ENCODE measurements at places on chromosomes 4 and X.

DNA sequence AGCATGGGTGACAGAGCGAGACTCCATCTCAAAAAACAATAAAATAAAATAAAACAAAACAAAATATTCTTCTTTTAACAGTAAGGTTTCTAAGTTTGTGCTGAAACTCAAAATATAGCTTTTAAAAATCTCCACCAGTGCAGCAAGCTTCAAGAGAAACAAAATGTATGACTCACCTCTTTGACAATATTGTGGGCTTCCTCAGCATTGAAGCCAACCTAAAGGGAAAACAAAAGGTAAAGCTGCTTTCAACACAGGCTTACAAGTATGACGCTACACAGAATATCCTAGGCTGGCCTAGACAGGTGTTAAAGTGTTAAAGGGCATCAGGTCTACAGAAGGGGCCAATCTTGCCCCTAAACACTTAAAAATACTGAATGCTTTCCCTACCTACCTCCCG, 1.2 kb downstream of the DYNLT3 start:
- peak; percentile 73 for DNase-seq

DNA sequence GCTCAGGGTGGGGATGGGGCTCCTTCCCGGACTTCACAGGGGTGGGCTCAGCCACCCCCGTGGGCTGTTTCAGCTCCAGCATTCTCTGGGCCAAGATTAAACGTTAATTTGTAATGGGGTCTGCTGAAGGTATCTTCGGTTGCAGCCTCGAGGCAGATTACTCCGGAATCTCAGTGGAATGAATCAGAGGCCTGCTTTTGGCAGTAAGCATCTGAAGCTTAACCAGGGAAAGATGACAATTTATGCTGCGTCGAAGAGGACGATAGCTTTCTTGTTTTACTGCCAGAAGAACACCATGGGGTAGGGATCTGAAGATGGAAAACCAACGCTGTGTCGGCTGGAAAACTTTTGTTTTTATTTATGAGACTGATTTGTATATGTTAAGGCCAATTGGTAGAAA, 129.2 kb upstream of the MSX1 start:
- no peak for DNase-seq

GRCh38 chr4:100248476-100248875, 58.2 kb upstream of the DDIT4L start:
- no peak for DNase-seq

DNA sequence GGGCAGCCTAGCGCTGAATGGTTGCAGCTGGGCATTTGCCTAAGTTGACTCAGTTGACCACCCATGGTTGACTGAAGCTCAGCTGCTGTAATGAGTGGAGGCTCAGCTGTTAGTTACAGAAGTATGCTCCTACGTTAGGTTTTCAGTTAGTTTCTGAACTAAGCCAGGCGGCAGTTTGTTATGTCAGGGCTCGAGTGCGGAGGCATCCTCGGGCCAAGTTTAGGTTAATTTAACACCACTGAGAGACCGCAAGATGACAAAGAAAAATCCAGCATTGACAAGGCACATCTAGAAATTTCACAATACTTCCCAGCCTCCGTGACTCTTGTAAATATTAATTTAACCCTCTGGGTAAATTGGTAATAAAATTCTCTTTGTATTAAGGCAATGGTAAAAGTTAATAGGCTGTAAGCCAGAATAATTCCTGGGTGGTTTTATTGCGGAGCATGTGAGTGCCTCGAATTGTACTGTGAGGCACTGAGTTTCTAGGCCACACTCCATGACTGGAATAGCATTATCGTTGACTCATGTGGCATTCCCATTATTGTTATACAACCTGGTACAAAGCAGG, 33.1 kb upstream of the CDKN2AIP start:
- DNase-seq, result peak; percentile 61

GRCh38 chrX:115399306-115399705, 109.8 kb downstream of the LUZP4 start:
- DNase-seq, result no peak

DNA sequence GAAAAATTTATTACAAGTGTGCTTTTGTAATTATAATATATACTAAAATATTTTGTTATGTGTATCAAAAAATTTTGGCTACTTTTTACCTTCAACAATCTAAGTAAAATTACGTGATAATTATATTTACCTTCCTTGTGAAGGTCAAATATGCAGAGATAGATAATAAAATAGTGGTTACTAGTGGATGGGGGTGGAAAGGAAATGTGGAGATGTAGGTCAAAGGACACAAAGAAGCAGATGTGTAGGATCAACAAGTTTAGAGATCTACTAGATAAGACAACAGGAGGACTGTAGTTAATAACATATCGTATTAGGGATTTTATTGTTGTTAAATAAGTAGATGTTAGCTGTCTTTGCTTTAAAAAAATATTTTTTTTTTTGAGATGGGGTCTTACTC, 21.3 kb downstream of the HERC5 start:
- DNase-seq, result no peak

DNA sequence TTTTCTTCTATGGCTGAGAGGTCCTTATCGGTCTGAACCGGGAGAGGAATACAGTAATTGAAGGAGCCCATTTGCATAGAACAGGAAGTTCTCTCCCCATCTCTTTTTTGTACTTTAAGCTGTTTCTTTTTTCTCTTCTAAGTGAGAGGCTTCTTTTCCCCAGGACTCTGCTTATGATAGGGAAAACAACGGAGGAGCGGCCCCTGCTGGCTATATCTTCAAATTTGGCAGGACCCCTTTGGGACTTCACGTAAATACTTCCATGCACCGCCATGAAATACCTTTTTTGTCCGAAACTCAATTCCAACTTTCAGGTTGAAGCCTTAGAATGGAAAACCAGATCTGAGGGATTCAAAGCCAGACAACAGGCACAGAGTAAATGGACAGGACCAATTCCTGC, 1153.0 kb upstream of the INTU start:
- DNase-seq, result no peak

- no peak for DNase-seq
These were observed 55.4 kb downstream of the HUWE1 start for GRCh38 chrX:53631156-53631555.

DNA sequence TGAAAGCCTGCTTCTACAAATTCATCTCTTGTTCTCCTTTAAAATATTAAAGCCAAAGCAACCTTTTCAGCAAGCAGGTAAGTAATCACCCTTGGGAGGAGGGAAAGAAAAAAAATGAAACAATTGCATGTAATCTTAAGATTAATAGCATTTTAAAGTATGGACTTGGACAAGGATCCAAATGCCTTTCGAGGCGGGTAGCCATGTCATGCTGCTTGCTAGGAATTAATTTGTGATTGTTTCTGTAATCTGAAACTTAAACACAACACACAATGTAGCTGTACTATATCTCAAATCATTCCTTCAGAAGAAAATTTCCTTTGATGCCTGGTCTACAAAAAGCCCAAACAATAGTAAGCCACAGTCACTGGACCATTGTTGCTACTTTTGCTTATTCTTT, 112.4 kb upstream of the CBR4 start:
- DNase-seq, result no peak

DNA sequence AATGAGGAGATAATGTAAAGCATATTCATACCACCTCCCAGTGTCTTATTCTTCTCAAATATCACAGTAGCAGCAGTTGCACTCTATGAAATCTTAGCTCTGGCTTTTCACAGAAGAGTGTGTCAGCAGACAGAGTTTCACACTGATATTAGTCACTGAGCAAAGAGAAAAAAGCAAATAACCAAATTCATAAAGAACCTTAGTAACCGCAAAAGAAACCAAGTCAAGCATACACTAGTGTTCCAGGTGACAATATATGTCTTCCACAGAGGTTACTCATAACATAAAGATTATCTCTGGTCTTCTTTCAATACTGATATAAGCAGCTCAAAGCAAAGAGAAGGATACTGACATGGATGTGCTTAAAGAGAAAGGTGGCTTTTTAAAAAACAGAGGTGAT, 181.7 kb upstream of the EDNRA start:
- peak; percentile 8 for DNase-seq

- no peak for DNase-seq
These were observed 6.7 kb upstream of the FSTL5 start for GRCh38 chr4:162170509-162170908.

GRCh38 chr4:5952975-5953951, 60.4 kb upstream of the CRMP1 start:
- no peak for DNase-seq

- DNase-seq, result no peak
These were observed 1066.8 kb upstream of the ADGRL3 start for GRCh38 chr4:60133375-60133774.

GRCh38 chr4:24471486-24472160, 112.7 kb downstream of the DHX15 start:
- DNase-seq, result no peak

GRCh38 chrX:107226757-107227156, 20.3 kb downstream of the DNAAF6 start:
- DNase-seq, result no peak

GRCh38 chr4:155741546-155741945, 17.3 kb upstream of the GUCY1B1 start:
- DNase-seq, result no peak

- no peak for DNase-seq
These were observed 55.8 kb upstream of the MAGEB10 start for GRCh38 chrX:27751976-27752375.

GRCh38 chrX:150841456-150842197, 56.8 kb downstream of the CD99L2 start:
- peak; percentile 27 for DNase-seq

DNA sequence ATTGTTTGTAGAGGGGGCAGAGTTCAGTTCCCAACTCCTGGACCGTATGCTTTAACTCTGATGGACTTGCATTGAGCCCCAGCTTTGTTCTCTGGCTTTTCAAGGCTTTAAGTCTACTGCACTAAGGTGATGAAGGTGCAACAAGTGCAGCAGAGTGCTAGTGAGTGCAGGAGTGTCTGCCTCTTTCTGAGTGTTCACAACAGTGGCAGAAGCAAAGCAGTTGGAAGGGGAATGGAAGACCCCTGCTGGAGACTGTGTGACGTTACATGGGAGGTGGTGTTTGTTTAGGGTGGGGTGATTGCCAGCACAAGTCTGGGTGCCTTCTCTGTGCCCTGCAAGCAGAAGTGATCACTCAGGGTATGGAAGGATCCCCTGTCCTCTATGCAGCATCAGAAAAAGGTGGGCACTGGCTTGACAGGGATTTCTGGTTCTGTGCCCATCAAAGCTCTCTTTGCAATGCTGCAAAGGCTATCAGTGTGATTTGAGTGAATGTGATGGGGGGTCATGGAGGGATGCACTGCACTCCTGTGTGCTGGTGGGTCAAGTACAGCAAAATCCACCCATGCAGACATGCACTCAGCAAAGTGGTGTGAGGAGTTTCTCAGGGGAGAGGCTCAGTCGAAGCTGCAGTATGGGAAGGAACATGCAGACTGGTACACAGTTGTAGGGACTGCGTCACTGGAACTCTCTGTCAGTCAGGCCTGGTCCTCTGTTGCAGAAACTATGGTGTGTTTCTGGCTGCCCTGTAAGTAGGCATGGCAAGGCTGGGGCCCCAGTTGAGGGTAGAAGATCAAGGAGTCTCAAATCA, 70.9 kb upstream of the UGT2B7 start:
- no peak for DNase-seq

- no peak for DNase-seq
These were observed 36.2 kb upstream of the DHRSX start for GRCh38 chrX:2536974-2537373.

DNA sequence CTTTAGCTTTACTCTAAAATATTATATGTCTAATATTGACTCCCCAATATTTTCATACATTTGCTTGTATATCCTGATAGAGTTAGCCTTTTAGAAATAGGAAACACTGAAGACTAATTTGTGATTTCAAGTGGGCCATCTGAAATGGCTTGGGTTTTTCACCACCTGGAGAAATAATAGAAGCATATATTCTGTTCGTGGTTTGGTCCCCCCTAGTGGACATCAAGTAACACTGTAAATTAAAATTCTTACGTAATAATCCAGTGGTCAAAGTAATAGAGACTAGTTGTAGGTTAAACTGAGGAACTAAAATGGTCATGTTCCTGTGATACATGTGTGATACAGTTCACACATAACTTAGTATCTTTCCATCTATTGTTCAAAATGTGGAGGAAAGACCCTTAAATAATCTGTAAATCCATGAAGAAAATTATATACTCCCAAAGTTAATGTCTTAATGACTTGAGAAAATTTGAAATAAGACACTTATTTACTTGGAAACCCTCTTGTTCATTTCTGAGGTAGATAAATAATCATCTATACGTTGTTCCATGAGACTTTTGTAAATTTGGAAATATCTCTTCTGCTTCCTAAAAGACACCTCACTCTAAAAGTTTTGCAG, 79.8 kb upstream of the SMARCAD1 start:
- DNase-seq, result peak; percentile 19

GRCh38 chrX:38992441-38993096, 191.3 kb downstream of the MID1IP1 start:
- no peak for DNase-seq
